ENCODE measurements at places on chromosomes 5 and 9.

- no peak for DNase-seq
These were observed 160.2 kb upstream of the LHFPL2 start for GRCh38 chr5:78808818-78809217.

DNA sequence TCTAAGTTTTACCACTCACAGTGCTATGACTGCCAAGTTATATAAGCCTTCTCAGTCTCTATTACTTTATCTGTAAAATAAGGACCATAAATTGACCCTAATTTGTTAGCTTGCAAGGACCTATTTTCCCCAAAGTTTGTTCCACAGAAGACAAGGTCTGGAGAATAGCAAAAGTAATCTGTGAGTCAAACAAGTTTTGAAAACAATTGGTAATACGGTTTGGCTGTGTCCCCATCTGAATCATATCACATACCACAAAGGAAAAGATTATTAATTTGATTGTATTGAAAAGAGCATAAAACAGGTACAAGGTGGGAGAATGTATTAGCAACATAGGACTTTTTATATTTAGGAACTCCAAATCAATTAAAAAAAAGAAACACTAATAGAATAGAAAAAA lies 124.0 kb upstream of the TARS1 start:
- DNase-seq, result no peak

GRCh38 chr5:138440159-138441073 lies 1.6 kb downstream of the REEP2 start:
- no peak for DNase-seq

GRCh38 chr5:54860321-54860720 lies 125.1 kb downstream of the ESM1 start:
- DNase-seq, result no peak

DNA sequence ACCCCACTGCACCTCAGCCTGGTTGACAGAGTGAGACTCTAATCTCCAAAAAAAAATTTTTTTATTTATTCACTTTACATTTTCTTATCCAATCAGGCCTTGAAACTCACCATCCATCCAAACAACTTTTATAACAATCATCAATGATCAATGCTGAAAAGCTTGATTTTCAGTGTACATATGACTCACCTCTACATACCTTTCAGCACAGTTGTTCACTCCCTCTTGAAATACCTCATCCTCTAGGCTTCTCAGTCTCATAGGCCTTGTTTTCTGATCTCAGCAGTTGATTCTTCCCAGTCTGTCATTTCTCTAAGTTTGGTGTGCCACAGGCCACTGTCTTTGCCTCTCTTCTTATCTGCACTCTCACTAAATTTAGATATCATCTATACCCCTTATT lies 36.2 kb downstream of the GRIN3A start:
- no peak for DNase-seq
